ENCODE measurements at places on chromosomes 13 and 19.

GRCh38 chr19:45655073-45655472 lies 12.9 kb upstream of the GIPR start:
- DNase-seq: no peak

DNA sequence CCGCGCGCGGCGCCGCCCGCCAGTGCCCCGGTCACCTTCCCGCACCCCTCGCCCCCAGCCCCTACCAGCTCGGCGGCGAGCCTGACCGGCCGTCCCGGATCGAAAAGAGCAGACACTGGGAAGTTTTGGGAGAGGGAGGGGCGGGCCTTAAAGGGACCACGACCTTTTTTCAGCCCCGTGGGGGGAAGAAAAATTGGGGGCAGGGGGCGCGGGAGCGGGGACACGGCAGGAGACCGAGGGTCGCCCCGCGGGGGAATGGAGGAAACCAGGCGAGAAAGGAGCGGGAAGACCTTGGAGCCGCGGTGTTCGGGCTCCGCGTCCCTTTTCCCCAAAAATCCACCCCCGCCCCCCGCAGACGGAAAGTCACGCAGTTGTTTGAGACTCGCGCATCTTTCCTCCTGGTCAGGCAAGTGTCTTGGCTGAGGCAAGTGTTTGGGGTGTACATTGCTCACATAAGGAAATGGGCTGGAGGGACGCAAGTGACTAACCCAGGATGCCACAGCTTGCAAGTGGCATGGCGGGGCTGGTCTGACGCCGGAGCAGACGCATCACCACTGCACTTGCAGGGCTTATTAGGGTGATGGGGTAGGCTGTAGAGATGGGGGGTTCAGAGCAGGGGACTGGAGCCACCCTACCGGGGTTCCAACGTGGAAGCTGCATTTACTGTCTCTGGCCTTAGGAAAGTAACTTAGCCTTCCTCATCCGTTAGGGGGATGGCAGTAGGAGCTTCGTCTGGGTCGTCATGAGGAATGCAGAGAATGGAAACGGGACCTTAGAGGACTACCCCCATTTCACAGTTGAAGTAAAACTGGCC lies 2.7 kb upstream of the HNRNPL start:
- peak; percentile 22 for DNase-seq

- no peak for DNase-seq
Observed at GRCh38 chr19:48985711-48986110, 7.4 kb downstream of the GYS1 start.

DNA sequence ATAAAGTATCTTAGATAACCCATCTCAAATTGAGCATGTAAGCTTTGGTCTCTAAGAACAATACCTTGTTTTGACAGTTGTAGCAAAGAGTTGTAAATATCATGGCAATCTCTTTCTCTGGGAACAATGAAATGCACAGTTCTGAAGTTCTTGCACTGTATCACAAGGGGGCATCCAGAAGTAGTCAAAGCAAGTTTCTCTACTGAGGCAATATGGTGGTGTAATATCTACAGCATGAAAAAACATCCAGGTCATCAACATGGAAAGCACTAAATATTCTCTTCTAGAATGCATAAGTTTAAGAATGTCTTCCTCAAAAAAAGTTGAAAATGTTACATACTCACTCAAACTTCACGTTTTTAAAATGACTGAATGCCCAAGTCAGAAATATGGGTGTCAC lies 19.6 kb downstream of the MTMR6 start:
- no peak for DNase-seq

GRCh38 chr19:11399667-11400066 lies 15.6 kb upstream of the EPOR start:
- no peak for DNase-seq

DNA sequence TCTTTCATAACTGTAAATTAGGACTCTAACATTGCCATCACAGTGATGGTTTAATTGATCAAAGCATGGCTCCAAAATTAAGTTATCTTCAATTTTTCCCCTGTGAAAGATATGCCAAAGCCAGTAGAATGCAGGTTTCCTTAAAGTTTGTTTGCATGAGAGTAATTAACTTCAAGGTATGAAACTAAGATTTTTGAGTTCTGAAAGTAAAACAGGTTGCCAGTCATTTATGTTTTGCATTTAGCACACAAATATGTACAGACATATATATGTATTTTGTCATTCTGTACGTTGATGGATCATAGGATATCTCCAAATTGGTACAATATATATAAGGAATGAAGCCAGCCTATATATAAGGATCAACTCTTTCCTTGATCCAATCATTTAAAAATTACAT lies 23.6 kb upstream of the NDFIP2 start:
- no peak for DNase-seq

DNA sequence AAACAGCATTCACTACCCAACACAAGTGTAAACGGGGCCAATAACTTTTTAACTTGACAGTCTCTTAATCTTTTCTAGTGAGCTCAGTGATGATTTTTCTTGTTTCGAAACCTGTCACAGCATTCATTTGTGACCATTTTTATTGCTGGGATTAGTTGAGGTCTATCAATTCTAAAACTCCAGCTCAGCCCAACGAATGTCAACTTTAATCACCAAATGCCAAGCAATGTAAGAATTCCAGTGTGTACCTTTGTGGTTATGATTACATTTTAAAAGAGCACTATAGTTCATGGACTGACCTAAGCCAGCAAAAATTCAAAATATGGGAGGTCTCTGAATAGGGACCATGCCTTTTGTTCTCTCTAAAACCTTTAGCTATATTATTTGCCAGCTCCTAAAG lies 694.3 kb upstream of the SGCG start:
- DNase-seq: no peak

DNA sequence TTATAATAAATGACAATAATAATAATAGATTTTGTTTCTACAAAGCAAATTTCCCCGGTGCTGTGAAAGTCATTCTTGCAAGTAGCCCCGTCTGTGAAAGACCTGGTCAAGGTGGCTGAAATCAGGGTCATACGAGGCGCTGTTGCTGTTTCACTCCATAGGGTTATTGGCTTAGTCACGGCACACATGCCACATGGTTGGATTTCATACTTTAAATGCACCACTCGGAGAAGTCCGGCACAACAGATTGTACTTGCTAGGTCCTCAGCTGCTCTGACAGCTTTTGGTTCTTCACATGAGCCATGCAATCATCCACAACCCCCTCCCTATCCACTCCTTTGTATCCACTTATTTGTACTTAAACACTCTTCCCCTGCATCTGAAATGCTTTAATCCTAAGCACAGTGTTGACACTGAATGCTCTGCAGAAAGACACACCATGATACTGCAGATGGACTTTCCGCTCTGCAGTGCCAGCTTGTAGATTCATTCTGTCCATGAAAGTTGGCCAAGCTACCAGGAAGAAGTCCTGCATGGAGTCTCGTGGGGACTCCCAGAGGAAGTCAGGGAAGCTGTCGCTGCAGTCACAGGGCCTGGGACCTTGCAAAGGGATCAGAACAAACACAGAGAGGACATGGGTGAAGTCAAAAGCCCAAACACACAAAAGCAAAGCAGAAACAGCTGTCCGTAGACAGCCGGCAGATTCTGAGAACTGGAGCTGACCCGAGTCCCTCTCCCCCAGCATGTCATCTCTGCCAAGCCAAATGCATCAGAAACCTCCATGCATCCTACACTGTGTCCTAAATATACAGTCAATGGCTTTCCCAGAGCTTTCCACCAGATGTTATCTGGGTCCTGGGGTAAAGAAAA lies 124.6 kb downstream of the COL4A2 start:
- no peak for DNase-seq

DNA sequence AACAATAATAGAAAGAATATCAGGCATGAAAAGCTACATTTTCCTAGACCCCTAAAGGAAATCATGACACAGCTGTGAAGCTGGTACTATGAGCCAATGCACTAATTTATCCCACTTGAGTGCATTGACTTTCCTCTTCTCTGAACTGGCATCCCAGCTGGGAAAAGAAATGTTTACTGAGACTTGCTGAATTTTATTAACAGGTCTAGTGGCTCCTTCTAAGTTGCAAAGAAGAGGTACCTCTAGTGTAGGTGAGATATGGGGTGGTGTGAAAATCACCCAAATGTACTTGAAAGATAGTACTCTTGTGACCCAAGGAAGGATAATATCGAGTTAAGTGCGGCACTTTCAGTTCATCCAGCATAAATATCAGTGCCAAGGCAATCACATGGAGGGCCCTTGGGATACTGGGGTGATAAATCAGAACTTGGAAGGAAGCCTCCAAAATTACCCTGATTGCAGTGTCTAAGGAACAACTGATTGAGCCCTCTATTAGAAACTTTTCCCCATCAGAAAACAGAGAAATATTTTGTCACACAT lies 369.2 kb downstream of the PCDH9 start:
- DNase-seq: no peak

GRCh38 chr13:112711528-112712265 lies 21.9 kb downstream of the ATP11A start:
- no peak for DNase-seq

GRCh38 chr19:47032171-47032811 lies 12.7 kb downstream of the NPAS1 start:
- peak; percentile 32 for DNase-seq

DNA sequence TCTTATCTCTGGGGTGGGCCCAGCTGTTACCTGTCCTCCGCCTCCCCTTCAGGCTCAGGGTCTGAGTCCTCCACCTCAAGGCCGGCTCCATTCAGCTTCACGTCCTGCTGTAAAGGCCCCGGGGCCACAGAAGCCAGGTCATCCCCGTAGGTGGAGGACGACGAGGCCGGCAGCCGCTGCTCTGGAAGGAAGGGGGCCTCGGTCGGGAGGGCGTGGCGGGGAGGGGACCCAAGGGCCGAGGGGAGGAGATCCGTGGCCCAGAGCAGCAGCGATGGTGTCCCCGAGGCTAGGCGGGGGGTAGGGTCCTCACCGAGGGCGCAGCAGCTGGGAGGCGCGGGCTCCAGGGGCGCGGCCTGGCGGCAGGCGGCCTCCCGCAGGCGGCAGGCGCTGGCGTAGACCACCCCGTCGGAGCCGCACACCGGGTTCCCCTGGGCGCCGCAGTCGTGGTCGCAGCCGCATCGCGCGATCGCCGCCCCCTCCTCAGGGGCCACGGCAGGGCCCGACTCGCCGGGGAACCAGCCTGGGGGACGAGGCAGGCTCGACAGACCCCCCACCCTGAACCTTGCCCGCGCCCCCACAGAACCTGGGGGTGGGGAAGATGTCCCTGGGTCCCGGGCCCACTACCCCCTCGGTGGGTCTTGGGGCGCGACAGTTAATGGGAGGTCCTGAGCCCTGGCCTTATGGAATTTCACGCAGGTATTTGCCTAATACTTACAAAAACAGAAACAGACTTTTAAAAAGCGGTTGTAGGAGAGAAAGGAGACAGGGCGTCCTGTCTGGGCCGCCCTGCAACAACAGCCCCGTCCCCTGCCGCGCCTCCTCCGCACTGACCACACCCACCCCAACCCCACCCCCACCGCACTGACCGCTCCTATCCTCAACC lies 7.6 kb downstream of the F2RL3 start:
- no peak for DNase-seq

- DNase-seq: no peak
Observed at GRCh38 chr13:110132225-110132982, 174.6 kb downstream of the COL4A1 start.

DNA sequence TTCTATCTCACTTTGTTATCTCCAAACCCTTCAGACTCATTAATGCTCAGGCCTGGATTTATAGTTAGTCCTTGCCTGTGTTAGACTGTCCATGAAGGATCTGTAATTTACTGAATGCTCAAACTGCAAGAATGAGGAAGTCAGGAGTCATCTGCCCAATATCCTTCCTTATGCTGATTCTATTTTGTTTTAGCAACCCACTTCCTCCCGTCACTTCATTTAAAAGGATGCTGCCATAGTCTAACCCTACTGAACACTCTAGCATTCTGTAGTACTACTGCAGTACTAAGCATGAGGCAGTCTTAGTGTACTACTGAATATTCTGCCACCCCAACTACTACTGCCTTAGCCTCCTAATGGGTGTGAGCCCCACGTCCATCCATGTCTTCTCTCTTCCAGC lies 1.5 kb downstream of the FCAR start:
- no peak for DNase-seq

GRCh38 chr19:38583219-38583984 lies 34.4 kb downstream of the MAP4K1 start:
- DNase-seq: no peak

GRCh38 chr13:40319699-40320579 lies 346.5 kb downstream of the FOXO1 start:
- DNase-seq: no peak

DNA sequence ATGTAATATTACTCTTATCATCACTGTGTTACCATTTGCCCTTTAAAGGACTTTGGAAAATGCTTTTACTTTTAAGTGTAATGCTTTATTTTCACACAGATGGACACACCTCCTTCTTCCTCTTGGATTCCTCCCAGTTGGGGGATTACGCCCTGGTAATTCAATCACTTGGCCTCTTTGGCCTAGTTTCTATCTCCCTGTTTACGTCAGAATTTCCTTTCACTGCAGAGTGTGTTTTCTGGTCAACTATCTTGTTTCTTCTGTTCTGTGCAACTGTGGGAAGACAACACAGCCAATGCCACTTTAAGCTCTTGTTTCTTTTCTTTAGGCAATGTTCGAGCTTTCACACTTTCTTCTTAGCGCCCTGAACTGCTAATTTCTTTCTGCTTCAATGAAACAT lies 257.3 kb upstream of the MAB21L1 start:
- DNase-seq: no peak

DNA sequence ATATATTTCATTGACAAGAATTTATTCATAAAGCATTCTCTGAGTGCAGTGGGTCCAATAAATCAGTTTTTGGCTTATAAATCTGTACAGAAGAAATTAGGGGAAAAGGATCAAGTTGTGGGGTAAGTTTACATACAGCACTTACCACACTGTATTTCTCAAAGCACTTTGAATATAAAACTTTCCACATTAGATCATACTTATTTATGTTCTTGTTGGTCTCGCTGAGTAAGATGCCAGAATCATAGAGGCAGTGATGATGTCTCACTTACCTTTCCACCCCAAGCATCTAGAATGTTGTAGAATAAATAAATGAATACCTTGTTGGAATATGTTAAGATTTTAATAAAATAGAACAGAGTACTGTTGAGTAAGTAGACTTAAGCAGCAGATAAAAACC lies 279.1 kb downstream of the PCDH20 start:
- DNase-seq: no peak

GRCh38 chr19:48737360-48737998 lies 2.9 kb downstream of the RASIP1 start:
- DNase-seq: no peak

GRCh38 chr13:26132756-26133155 lies 80.9 kb upstream of the SHISA2 start:
- no peak for DNase-seq

- DNase-seq: no peak
Observed at GRCh38 chr13:21846605-21847004, 175.7 kb downstream of the FGF9 start.

DNA sequence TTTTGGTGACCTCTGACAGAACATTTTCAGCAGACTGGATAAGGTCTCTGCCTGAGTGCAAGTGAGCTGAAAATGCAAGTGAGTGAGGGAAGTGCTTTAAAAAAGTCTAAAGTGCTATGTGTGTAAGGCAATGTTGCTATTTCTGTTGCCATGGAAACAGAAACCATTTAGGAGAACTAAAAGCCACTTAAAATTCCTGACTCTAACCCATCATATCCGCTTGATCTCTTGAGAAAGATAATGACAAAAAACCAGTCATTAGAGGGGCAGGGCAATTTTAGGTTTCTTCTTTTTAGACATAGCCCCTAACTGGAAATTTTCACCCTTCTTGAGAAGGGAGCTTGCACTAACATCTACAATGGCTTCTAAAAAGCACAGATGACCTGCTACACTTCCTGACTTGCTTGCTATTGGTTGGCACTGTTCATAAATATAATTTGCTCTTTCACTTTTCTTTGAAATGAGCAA lies at the start of gene CYSLTR2:
Gene CYSLTR2 (plus strand): TSS at position 458 of the 468 bp plus-strand sequence. CDS start 52,889 bp downstream, outside the sequence.
- no peak for DNase-seq
